ENCODE measurements at places on chromosomes 4 and X.

DNA sequence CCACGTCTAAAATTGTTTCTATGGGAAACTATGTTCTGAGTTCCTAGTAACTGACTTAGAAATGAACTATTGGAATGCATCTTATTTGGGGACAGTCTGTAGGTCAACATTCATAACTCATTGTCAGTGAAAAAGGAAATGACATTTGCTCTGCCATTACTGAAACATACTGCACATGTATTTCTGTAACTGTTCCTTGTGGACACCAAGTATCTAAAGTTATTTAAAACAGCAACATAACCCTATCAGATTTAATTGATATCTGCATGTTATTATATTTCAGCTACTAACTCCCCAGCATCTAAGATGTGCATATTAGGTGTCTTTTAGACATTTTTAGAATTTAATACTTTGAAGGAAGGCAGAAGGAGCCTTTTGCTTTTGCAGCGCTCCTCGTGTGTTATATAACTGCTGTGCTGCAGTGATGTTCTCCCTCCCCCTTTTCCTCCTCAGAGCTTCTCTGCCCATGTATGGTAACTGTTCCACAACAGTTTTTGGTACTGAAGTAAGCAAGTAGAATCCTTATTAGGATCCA lies 37.2 kb upstream of the TMEM131L start:
- no peak for DNase-seq

GRCh38 chrX:123607806-123608205 lies 125.0 kb downstream of the THOC2 start:
- no peak for DNase-seq

DNA sequence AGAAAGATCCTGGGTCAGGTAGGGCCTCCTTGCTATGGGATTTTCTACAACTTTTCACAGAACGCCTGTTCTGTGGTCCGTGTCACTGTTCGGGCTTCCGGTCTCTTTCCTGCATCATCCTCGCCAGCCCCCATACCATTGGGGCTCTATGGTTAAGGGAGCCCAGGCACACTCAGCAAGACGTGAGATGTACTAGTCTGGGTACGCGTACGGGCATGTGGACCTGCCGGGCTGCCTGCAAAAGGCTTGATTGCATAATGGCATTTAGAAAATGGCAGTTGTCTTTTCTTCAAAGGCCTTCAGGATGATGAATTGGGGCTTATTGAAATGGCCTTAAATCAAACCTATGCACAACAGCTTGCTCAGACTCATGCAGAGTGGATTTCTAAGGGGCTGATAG lies 86.7 kb downstream of the CNGA2 start:
- DNase-seq, result no peak

GRCh38 chrX:10467793-10468192 lies 152.6 kb downstream of the MID1 start:
- DNase-seq, result no peak

GRCh38 chrX:110000000-110000399 lies 2.9 kb upstream of the TMEM164 start:
- DNase-seq, result no peak
